H7 (cell line): ENCODE measurements at places on chromosomes 2 and 18. TPM values are rescaled to one million over a fixed set of nuclear protein-coding genes. Genes with fewer than 3 reads are reported as not detected.
A peak's percentile ranks its signal among the peaks of the same experiment; 100 is the strongest.

FZD7 gene
- 103 and 114 TPM in 2 replicates for total RNA-seq

- no peak for DNase-seq
Observed at GRCh38 chr2:141496810-141497209, 634.0 kb downstream of the LRP1B start.

ATOH8 gene
- 0.33 and 1.1 TPM in 2 replicates for total RNA-seq

DNA sequence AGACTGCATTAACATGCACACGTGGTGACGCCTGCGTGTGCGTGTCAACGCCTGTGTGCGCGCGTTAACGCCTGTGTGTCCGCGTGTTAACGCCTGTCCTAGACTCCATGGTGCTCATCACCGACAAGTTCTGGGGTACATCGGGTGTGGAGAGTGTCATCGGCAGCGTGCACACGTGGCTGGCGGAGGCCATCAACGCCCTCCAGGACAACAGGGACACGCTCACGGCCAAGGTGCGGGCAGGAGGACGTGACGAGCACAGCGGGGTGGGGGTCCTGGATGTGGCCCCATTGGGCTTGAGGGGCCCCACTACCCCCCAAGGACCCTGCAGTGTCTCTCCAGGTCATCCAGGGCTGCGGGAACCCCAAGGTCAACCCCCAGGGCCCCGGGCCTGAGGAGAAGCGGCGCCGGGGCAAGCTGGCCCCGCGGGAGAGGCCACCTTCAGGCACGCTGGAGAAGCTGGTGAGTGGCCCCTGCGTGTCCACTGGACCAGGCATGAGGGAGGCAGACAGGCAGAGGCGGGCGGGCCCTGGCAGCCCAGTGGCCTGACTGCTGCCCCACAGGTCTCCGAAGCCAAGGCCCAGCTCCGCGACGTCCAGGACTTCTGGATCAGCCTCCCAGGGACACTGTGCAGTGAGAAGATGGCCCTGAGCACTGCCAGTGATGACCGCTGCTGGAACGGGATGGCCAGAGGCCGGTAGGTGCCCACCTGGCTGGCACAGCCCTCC lies 29.2 kb downstream of the GPC1 start:
- DNase-seq: peak; percentile 33

EIF5B gene
- 10.2 and 23.8 TPM in 2 replicates for total RNA-seq

DNA sequence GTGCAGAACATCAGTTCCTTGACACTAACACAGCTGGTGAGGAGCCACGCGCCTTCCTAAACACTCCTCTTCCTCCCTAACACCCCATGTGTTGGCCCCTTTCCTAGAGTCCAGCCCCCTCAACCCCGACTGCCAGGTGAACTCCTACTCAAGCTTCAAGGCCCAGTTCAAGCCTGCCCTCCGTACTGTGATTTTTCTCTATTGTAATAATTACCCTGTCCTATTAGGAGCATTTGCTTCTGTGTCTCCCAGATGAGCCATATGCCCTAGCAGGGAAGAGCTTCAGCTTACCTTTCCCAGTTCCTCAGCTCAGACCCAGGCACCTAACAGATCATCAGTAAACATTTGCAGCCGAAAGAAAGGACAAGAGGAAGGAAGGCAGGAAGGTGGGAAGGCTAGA lies 130.6 kb upstream of the SALL3 start:
- peak; percentile 4 for DNase-seq

GRCh38 chr2:144489315-144489916 lies 30.5 kb downstream of the ZEB2 start:
- no peak for DNase-seq

DNA sequence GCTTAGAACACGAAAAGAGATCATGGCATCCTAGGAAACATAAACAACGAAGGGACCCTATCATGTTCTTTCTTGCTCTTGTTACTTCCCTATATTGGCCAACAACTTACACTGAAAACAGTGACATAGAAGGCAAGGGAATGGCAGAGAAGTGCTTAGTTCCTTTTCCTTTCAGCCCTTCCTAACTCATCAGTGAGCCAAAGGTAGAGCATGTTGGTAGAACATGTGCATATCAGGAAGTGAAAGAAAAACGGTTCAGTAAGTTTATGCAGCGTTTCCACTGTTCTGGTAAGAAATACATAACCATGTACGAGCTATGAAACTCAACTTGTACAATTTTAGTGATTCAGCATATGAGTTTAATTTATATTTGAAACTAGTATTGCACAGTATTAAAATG lies 21.7 kb downstream of the AKAIN1 start:
- no peak for DNase-seq
